ENCODE measurements at places on chromosomes 2 and 18. TPM values are rescaled to one million over a fixed set of nuclear protein-coding genes. Genes with fewer than 3 reads are reported as not detected.

Gene IL36G
- total RNA-seq = not detected

GRCh38 chr2:68236103-68236734 lies 16.1 kb downstream of the PPP3R1 start:
- no peak for DNase-seq

DNA sequence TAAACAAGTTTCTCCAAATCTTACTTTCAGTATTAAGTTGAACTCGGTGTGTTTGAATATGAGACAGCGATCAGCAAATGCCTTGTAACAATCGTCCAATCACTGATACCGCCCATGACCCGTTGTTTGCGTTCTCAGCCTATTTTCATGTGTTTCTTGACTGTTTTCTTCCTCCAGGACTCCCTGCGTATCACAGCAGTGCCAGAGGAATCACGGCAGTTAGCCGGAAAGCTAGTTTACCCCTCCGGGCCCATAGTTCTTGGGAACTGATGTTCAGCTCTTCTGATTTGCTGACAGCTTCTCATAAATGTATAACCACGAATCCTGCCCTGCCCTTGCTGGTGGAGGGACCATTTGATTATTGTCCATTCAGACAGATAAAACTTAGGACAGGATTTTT lies 42.2 kb upstream of the TPO start:
- peak; percentile 11 for DNase-seq

Gene LBX2
- total RNA-seq = 7.6 TPM

Gene LRRC30
- total RNA-seq = not detected

Gene SERPINB2
- total RNA-seq = 1.6 TPM

GRCh38 chr2:42796427-42797248 lies 4.3 kb upstream of the HAAO start:
- DNase-seq = no peak

Gene SERPINB11
- not detected for total RNA-seq

Gene LRRFIP1
- 49.8 TPM for total RNA-seq
